Activated CD4-positive, alpha-beta T cell treated with anti-CD3 and anti-CD28 coated beads for 24 hours (primary cell): ENCODE measurements at places on chromosomes 6 and 20.

- DNase-seq = no peak
Measured at GRCh38 chr6:149213829-149214228, 103.7 kb upstream of the TAB2 start.

GRCh38 chr6:21173678-21174077 is 419.9 kb upstream of the SOX4 start:
- DNase-seq = no peak

- no peak for DNase-seq
Measured at GRCh38 chr6:32081168-32081990, 27.8 kb downstream of the TNXB start.

GRCh38 chr6:88359530-88360202 is 193.5 kb upstream of the CNR1 start:
- no peak for DNase-seq

GRCh38 chr6:3370361-3371221 is 86.3 kb downstream of the SLC22A23 start:
- no peak for DNase-seq

GRCh38 chr6:155782320-155782731 is 326.7 kb upstream of the NOX3 start:
- no peak for DNase-seq

GRCh38 chr6:37170273-37171200 is 585 bp downstream of the PIM1 start:
- no peak for DNase-seq

GRCh38 chr6:96939007-96939805 is 14.7 kb downstream of the KLHL32 start:
- DNase-seq = no peak

- no peak for DNase-seq
Measured at GRCh38 chr20:38715646-38716045, 8.6 kb upstream of the SLC32A1 start.

GRCh38 chr6:106525107-106525881 is 104.0 kb downstream of the RTN4IP1 start:
- DNase-seq = no peak

DNA sequence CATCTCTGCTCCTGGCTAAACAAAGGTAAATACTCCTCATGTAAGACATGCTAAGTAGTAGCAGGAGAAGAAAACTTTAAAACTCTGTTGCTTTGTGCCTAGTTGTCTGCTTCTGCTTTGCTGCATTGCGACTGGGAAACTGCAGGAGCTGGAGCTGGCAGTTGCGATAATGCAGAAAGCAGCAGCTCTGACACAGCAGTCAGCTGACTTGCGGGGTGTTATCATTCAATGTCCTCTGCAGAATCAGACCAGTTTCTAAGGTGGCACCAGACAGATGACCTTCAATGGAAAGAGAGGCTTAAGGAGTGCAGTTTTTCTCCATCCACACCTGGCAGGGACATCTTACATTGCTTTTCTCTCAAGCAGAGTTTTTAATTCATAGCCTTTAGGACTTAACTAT is 69.9 kb upstream of the SOX4 start:
- DNase-seq = no peak

GRCh38 chr6:83071023-83071422 is 3.6 kb downstream of the DOP1A start:
- no peak for DNase-seq

DNA sequence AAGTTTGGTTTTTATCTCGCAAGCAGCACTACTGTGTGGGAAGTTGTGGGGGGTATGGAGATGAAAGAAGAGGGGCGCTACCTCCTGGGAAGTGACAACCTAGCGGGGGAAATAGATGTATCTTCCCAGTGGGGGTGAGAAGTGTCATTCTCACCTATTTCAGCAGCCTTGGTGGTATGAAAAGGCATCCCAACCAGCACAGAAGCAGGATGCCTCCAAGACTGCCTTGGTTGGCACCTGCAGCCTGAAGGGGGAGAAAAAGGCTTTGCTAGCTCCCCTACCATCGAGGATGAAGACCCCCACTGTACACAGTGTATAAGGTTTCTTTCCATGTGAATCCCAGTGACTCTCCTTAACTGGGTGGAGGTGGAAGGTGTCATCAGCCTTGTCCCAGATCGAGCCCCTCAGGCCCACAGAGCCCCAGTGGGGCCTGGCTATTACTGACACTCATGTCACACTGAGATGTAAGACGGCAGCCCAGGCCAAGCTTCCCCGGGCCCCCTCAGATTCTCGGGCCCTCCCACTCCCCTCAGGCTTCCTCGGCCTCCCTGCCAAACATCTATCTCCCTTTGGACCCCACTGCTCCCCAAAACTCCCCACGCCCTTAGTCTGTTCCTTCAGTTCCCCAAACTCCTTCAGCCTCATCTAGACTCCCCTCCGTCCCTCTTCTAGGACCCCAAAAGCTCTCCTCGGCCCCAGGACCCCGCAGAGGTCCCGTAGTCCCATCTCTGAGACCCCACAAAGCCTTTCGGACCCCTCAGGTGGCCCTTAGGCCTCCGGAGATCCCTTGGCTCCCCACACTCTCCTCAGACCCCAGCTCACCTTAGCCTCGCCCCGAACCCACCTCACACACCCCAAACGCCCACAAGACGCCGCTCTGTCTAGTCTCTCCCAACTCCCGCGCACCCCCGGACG is 688 bp downstream of the COMMD7 start:
- DNase-seq = no peak

GRCh38 chr20:41631826-41632225 is 13.6 kb upstream of the CHD6 start:
- DNase-seq = no peak

DNA sequence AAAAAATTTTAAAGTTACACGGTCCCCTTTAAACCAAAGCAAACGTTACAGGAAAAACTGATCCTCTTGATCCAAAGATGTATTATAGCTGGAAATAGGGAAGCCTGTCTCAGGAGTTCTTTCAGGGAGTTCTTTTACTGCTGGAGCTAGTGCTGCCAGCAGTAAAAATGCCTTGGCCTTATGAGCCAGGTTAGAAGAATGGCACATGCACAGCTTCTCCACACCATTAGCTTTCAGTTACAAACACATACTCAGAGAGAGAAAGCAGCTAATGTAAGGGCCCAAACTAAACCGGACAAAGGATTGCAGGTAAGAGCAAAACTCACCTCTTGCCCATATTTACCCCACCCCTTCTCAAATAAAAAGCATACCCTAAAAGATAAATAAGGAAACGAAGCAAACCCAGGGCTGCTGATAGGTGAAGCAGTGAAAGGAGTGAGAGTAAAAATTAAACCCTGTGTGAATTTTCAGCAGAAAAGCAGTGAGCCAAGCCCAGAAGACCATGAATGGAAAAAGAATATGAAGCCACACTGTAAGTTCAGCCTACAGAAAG is 19.0 kb downstream of the TBC1D20 start:
- no peak for DNase-seq
